ENCODE measurements at places on chromosomes 1 and 21.

- no peak for DNase-seq
These were observed 36.7 kb downstream of the ADAM30 start for GRCh38 chr1:119859647-119860046.

DNA sequence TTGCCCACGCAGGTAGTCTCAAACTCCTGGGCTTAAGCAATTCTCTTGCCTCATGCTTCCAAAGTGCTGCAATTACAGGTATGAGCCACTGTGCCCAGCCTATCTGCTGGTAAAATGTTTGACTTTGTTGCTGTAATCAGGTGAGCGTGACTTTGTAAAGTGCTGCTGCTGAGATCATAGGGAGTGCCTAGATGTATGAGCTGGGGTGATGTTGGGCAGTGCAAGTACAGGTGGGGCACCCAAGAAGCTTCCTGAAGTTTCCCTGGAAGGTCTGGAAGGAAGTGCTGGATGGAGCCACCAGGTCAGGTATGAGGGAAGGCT lies 43.1 kb downstream of the KIF21B start:
- no peak for DNase-seq

- DNase-seq: no peak
These were observed 21.8 kb downstream of the C1orf21 start for GRCh38 chr1:184408580-184408979.

DNA sequence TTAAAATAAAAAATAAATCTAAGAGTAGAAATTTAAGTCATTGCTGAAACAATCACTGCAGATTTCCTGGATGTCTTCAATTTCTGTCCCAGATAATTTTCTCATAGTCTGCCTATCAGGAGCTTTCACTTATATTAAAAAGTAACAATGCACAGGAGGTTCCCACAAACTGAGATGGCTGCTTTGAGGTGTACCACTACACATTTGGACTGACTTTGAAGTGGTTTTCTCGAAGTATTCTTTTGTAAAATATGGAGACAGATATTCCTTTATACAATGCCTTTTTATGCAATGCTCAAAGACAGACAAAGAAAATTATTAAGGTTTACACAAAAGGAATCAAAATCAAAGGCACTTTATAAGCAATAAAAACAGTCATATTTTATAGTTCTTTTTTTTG lies 24.5 kb downstream of the TOR1AIP2 start:
- DNase-seq: no peak

GRCh38 chr1:119948342-119949214 lies 52.3 kb upstream of the ADAM30 start:
- DNase-seq: peak; percentile 31

GRCh38 chr1:34923490-34923889 lies 6.0 kb downstream of the DLGAP3 start:
- DNase-seq: no peak

DNA sequence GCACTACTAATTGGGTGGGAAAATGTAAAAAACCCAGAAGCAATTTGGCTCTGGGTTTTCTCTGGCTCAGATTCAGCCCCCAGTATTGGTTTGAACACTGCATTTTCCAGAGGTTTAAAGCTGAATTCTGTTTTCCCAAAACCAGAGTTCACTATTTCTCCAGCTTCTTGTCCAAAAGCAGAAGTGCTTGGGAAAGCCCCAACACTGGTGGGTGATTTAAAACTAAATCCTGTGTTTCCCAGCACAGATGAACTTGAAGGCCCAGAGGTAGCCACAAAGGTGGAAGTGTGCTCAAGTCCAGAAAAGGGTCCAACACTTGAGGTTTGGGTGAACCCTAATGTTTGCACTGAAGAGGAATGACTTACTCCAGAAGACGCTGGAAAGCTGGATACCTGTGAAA lies 678 bp downstream of the MCM3AP start:
- no peak for DNase-seq

- DNase-seq: no peak
These were observed 43.4 kb downstream of the ITSN1 start for GRCh38 chr21:33685613-33686197.

GRCh38 chr1:54952950-54953718 lies 27.3 kb upstream of the TMEM61 start:
- DNase-seq: no peak

DNA sequence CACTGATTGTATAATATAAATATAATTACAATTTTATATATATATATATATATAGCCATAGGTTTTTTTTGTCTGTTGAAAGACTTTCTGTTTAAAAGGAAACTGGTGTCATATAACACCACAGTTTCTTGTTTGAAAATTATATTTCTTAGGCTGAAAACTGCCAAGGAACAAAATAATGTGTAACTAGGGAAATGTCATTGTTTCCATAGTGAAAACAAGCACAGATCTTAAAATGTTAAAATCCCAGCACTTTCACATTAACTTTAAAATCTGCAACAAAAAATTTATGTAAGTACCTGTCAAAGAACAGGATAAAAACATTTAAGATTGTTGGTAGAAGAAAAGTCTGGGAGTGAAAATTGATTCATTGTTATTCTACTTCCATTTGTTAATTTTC lies 104.2 kb downstream of the ATP6V1G3 start:
- DNase-seq: no peak

DNA sequence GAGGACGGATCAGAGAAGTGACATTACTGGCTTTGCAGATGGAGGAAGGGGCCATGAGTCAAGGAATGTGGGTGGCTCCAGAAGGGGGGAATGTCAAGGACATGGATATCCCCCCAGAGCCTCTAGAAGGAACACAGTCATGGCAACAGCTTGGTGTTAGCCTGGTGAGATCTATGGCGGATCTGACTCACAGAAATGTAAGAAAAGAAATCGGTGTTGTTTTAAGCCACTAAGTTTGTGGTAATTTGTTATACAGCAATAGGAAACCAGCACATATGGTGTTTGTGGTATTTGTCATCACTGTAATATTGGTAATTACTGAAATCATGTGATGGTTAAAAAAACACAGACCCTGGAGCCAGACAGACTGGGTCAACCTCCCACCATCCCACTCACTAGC lies 236.2 kb downstream of the SETD4 start:
- no peak for DNase-seq

DNA sequence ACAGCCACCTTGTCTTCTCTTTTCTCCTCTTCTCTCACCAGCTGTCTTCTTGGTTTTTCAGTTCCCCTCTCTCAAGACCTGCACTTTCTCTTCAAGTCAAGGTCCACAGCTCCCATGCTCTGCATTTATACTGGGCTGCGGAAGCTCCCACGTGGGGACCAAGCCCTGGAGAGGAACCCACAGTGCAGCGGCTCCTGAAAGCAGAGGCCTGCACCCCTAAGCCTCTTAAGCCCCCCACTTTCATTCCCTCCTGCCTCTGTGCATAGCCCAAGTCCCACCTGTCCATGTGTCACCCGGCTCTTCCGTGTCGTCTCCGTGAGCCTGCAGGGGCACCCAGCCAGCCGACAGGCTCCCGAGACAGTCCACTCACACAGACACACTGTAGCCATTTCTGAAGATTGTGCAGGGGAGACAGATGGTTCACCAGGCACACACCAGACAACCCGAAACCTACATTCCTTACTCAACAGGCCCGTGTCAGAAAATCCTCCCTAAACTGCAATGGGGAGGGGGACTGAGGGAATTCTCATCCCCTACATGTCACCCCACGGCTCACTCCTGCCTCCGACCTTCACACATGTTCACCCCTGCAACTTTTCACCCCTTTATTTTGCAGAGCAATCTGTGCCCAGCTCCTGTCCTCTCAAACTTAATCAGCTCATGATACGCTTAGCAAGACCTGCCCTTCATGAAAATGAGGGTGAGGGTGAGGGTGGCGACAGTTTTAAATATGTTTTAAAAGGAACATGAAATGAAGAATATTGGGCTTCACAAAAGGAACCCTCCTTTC lies 6.3 kb downstream of the MX2 start:
- no peak for DNase-seq

DNA sequence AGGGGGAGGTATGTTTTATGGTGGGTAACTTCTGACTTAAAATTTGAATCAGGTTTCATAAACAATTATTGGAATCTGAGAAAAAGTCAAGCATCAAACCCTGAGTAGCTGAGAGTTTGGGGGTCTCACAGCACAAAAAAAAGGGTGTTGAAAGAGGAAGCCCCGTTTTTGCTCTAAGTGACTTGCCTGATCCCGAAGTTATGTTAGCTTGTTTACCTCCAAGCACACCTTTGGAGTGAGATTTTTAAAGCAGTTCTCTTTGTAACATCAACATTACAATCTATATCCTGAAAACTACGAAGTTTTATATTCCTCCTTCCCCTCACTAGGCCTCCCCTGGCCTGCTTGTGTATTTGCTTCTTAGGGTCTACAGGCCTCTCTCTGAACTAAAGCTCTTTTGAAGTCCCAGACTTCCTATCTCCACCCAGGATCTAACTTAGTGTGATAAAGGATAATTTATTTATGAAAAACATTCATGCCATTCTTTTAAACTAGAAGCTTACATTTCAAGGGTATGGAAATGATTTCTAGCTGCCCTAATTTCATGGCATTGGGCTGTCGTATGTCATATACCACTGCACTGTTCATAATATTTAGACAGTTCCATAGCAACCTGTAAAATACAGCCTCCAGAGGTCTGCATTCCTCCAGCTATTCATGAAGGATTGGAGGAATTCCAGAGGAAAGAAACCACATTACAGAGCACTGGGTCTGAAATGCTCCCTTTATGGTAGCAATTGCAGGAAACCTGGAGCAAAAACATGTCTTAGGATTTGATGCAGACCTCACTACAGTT lies 36.1 kb upstream of the RGS1 start:
- DNase-seq: no peak

DNA sequence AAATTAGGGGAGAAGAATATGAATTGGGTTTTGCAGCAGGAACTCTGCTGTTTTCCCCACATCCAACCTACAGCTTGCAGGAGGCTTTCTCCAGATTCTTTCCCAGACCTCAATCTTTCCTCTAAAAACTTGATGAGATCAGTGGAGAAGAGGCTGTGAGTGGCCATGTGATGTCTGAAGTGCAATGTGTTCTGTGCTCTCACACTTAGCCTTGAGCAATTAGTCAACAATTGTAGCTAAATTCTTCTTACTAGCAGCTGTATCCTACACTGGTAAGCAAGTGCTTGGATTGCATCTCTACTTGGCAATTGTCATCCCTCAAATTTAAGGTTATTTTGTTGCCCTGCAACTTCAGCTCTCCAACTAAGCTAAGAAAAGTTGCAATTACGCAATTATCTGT lies 807.3 kb upstream of the RGS18 start:
- DNase-seq: no peak

DNA sequence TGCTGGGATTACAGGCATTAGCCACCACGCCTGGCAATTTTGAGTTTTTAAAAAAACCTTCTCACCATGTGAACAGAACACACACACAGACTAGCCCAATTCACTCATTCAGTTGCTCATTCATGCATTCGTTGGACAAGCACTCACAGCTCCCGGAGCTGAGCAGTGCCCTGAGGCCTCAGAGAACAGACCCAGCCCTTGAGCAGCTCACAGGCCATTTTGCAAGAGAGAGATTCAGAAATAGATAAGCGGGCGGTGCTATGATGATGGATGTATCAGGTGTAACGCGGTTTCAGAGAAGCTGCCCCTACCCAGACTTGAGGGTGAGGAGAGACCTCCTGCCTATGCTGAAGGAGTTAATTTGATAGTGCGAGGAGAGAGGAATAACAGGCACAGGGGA lies 18.6 kb downstream of the PTAFR start:
- no peak for DNase-seq

GRCh38 chr21:39099859-39100258 lies 83.4 kb downstream of the PSMG1 start:
- DNase-seq: no peak

DNA sequence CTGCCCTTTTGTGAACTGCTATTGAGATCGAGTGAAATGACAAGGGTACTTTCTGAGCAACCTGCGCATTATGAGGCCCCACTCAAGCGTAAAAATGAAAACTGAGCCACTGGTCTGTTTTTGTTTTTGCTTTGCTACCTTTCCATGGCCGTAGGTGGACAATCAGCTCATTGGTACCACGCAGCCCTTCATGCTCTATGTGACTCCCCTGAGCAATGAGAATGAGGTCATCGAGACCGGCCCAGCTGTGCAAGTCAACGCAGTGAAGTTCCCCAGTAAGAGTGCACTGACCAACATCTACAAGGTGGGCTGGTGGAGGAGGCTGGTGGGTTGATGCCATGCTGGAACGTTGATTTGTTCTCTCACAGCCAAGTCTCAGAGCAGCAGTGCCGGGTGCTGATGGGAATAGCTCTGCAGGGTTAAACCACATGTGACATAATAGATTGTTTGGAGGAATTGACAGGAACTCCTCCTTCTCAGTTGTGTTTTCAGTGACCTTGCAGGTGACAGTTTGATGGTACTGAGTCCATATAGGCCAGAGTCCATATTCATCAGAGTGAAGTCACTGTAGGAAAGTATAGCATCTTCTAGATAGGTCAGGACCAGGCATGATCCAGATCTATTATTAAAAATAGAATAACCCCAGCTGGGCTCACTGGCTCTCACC lies 170.3 kb downstream of the VPS13D start:
- DNase-seq: no peak

GRCh38 chr21:37183749-37184148 lies 83.4 kb downstream of the VPS26C start:
- DNase-seq: no peak

DNA sequence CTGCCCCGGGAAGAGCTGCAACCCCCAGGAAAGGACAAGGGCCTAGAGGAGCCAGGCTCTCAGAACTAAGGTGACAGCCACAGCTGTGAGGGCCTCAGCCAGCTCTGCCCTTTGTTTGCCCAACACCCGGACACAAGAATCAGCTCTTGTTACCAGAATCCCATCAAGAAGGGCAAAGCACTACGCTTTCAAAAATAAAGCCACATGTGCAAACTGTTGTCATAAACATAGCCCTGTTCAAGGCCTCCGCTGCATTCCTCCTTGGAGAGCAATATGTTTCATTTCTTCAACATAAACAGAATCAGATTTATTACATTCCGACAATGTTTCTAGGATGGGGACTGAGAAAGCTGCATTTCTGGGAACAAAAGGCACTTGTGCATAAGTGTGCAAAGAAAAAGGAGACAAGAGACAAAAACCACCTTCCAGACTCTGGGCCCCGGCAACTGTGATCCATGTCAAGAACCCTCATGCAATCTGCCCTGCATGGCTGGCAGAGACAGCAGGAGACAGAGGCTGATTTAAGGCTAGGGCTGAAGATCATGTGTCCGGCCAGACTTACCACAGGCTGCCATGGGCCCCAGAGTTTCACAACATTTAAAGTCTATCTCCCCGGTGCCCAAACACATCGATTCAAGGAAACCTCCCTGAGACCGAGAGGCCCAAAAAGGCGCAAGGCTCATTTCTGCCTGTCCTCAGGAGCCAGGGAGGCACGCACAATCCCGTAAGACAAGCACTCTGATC lies 71.0 kb downstream of the SSBP3 start:
- DNase-seq: no peak

DNA sequence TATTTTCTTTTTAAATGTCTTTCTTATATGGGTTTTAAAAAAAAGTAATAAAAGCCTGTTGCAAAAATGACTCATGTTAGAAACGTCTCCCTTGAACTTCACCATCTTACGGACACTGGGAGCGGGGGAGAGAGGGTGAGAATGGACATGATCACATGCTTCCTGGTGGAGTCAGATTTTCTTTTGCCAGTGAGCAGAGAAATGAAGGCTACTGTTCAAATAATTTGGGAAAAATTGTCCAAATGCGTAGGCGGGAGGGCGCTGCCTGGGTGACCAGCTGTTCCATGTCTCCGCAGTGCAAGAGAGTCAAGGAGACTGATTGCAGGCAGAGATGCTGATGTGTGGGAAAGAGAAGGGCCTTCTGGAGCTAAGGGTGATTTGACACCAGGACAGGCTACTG lies 23.1 kb downstream of the EIF2D start:
- no peak for DNase-seq

- DNase-seq: no peak
These were observed 53.6 kb upstream of the EFHD2 start for GRCh38 chr1:15355968-15356625.

Measured in effector memory CD4-positive, alpha-beta T cell (primary cell).